M059J (cell line): ENCODE measurements at places on chromosomes 5 and 9. TPM values are rescaled to one million over a fixed set of nuclear protein-coding genes. Genes with fewer than 3 reads are reported as not detected.

The UGT3A2 gene
- total RNA-seq, result 0.12 and 0.34 TPM in 2 replicates

The ADRA1B gene
- 1.4 and 1.8 TPM in 2 replicates for total RNA-seq

The PCDHA1 gene
- total RNA-seq, result 0.05 TPM in 1 of 2 replicates, not detected in the other

The SVEP1 gene
- total RNA-seq, result 1.2 and 1.5 TPM in 2 replicates

The FBP2 gene
- not detected in 2 replicates for total RNA-seq

The HMHB1 gene
- total RNA-seq, result not detected in 2 replicates

The EIF4E1B gene
- total RNA-seq, result not detected in 2 replicates

DNA sequence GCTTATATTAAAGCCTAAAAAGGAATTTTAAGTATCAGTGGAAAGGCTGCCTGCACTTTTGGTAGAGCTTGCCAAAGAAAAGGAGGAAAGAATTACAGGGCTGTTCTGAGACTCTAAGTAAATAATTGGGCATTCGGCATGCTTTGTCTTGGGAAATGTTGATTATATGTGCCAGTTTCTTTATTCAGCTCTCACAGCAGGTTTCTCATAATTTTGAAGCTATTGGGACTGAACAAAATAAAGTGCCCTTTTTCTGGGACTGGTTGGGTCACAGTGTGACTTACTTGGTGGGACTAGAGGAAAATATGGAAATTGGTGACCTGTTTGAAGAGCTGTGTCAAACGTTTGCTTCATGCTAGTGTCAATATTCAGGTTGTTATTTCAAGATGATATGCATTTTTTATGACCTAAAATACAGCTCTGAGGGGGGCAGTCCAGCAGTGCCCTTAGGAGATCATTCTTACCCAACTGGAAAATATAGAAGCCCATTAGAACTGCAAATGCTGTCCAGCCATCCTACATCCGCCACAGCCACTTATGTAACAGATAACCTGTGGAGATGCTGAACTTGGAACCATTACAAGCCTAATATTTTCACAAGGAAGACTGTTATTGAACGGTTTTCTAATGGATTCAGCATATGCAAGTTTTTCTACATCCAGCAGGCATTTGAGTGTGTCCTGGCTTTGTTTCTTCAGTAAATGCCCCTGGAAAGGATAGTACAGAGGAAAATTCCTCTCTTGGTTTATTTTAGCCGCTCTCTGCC is 122.4 kb downstream of the SNCAIP start:
- no peak for DNase-seq

DNA sequence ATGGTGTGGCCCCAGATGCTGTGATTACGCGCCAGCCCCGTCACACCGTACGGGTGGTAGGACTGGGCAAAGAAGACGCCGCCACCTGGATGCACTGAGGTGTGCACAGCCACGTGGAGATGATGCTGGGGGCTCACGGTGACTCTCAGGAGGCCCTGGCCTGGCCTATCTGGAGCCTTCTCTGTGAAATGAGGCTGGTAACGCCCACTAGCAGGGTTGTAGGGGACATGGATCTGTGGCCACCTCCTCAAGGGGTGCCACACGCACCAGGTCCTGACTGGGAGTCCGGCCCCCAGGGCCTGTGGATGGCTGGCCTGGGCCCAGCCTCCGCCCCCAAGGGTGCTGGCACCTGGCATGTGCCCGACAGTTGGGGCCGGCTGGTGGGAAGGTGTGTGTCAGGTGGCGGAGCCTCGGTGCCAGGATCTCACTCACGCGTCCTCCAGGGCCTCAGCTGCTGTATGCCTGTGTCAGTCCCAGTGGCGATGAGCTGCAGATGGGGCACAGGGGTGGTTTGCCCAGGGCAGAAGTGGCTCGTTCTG is 32.4 kb downstream of the NEK6 start:
- DNase-seq, result no peak

GRCh38 chr5:147321569-147321968 is 86.7 kb downstream of the STK32A start:
- no peak for DNase-seq

- no peak for DNase-seq
Observed at GRCh38 chr9:130714586-130715110, 21.1 kb downstream of the EXOSC2 start.

GRCh38 chr5:1652873-1653697 is 129.3 kb upstream of the LPCAT1 start:
- peak; percentile 39 for DNase-seq

DNA sequence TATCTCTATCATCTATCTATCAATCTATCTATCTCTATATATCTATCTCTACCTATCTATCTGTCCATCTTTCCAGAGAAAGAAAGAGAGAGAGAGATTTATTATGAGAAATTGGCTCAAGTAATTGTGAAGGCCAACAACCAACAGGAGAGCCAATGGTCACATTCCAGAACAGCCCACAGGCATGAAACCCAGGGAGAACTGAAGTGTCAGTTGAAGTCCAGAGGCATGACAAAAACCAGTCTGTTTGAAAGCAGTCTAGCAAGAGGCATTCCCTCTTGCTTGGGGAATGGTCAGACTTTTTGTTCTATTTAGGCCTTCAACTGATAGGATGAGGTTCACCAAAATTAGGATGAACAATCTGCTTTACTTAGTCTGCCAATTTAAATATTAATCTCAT is 87.6 kb upstream of the PLCXD3 start:
- peak; percentile 44 for DNase-seq

DNA sequence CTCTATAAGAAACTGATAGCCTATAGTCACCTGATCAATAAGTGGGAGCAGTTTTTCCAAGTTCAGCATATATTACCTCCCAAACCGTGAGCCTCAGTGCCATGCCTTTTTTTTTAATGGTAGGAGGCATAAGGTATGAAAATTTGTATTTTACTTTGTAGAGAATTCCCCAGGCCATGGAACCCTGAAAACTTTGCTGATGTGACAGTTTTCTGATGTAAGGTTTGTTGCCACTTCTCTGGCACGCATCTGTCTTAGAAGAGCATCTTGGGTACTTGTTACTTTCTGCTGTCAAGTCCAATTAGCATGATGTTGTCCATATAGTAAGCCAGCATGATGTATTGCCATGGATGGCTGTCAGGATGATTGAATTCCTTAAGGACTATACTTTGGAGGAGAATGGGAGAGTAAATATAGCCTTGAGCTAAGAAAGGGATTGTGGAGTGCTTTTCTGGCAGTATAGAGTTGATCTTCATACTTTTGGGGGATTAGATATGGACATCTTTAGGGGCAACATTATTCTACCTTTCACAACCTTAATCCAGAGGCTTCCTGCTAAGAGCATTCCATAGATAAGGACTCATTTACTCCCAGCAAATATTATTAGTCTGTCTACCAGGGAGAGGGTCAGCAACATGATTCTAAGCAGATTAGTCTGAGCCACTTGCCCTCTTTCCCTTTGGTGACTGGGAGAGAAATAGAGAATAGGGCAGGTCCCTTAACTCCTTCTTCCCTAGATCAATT is 389.6 kb downstream of the YTHDC2 start:
- no peak for DNase-seq

- no peak for DNase-seq
Observed at GRCh38 chr9:123319541-123320339, 36.3 kb upstream of the CRB2 start.

DNA sequence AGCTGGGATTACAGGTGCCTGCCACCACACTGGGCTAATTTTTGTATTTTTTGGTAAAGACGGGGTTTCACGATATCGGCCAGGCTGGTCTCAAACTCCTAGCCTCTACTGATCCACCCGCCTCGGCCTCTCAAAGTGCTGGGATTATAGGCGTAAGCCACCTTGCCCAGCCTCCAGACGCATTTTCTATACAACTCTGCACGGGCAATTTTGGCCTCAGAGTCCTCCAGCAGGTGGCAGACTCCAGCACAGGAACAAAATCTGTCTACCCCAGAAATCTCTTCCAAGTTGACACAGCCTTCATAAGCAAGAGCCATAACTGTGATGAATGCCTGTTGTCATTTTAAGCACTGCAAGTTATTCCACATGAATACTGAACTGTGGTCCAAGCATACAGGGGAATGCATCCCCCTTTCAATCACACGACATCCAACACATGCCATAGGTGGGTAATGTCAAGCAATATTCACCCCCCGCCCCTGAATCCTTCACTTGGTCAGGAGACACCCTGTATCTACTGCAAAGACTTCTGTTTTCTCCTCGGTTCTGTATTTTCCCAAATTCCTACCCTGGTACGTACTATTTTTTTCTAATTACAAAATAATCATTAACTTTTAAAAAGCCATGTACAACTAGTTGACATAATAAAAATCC is 50.8 kb downstream of the ALDH7A1 start:
- peak; percentile 34 for DNase-seq

DNA sequence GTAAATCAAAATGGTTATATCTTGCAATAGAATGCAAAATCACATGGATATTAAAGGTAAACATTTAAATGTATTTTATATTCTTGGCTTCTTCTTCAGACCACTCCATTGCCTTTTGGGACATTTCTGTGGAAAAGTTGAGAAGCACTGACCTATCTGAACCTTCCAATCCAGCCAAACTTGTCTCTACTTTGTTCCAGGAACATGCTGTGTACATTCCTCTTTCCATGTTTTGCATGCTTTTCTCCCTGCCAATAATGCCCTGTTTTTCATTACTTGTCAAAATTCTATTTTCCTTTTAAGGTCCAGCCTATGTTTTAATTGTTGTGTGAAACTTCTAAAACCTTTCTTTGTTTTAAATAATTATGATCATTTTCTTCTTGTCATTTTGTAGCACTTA is 28.3 kb downstream of the JAK2 start:
- no peak for DNase-seq

- peak; percentile 83 for DNase-seq
Observed at GRCh38 chr9:36268007-36268427, 9.8 kb upstream of the GNE start.

- DNase-seq, result no peak
Observed at GRCh38 chr5:157301066-157301465, 35.1 kb downstream of the CYFIP2 start.

GRCh38 chr5:7728076-7728475 is 122.9 kb downstream of the CFAP90 start:
- DNase-seq, result no peak

DNA sequence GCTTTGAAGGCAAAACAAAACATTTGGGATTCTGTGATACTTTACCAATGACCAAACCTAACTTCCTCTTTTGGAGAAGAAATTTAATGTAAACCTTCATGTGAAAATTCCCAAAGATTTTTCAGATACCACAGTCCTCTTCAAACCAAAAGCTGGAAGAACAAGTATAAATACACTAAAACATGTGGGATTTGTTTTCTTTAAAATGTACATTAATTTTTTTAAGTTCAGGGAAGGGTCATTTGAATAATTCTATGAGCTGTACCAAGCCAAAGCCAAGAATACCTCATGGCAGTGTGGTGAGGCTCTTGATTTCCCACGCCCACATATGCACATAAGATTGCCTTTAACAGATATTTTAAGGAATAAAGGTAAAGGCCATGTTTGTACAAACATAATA is 28.4 kb upstream of the ITGA1 start:
- DNase-seq, result no peak

GRCh38 chr9:131411719-131412681 is 18.1 kb downstream of the PRRC2B start:
- no peak for DNase-seq

DNA sequence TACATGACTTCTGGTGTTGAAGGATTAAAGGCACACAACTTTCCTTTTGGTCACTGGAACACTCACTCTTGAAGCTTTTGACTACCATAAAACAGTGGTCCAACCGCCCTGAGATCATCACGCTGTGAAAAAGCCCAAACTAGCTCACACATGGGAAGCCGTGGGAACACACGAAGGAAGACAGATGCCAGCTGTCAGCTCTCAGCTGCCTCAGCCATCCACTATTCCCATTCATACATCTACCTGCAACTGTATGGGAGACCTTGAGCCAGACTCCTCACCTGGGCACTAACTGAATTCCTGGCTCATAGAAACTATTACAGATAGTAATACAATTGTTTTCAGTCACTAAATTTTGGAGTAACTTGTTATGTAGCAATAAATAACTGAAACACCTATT is 246.1 kb downstream of the MSX2 start:
- no peak for DNase-seq

DNA sequence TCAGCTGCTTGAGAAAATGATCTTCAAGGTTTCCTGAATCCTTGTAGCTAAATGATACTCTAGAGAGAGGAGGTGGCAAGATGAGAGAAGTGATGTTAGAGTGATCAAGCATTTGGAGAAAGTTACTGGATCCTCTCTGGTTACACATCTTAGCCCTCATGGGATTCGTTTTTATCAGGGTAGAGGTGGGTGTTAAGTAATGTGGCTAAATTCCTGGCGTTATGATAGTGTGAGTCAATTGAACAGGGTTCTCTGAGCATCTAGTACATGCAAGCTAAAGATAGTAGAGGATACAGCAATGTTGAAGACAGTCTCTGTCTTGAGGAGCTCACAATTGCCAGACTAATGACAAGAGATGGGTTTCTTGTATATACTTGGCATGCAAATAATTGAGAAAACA is 123.7 kb downstream of the PSD2 start:
- no peak for DNase-seq

DNA sequence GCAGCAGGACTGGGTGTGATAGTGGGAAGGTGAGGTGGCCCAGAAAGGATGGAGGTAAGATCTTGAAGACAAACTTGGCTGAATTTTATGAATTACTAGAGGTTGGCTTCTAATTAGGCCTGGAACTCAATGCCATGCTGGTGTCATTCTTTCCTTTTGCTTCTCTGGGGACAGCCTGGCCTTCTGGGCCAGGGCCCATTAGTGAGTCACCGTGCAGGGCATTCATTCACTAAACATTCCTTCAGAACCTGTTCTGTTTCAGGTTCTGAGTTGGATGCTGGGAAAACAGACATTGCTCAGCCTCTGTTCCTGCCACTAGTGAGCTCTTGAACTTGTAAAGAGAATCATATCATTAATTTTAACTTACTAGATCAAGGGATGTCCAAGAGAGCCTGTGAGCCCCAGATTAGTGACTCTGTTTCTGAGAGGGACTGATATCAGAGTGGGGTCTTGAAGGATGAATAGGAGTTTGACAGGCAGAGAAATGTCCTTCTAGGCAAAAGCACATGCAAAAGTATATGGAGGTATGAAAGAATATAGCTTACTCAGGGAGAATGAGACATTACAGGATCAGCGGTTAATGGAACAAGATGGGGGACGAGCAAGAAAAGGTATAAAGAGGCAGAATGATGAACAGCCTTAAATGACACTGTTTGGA is 66.5 kb downstream of the LHX2 start:
- DNase-seq, result peak; percentile 89

DNA sequence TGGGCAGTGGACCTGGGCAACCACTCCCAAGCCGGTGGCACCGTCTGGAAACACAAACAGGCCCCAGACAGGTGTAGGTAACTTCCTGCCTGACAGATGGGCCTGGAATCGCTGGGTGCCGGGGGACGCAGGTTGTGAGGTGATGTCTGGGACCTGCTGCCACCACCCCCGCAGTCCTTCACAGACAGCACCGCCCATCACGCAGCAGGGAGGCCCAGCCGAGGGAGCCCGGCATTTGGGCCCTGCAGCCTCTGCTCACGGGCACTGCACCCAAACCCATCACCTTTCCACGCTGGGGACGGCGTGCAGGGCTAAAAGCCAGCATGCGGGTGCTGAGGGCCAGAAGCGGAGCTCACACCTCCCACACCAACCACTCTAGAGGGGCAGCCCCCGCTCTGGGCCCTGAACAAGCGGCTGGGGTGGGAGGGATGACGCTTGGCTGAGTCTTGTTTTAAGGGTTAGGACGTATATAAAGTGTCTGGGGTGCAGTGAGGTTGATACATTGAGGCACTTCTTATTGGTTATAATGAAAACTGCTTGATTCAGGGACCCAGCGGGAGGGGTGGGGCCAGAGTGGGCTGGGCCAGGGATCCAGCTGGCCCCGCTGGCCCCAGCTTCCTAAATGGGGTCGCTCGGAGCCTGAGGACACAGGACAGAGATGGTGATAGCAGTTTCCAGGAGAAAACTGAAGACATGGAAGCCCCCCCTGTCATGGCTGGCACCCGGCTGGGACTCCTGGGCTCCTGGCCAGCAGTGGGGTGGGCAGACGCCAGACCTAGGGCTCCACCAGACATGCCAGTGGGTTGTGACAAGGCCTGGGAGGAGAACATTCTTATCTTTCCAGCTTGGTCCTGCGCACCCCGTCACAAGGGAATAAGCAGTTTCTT is 11.3 kb downstream of the MYMK start:
- DNase-seq, result no peak
